Activated CD4-positive, alpha-beta memory T cell treated with anti-CD3 and anti-CD28 coated beads, Interleukin-2, amount 10 ng/mL, durations not matched to agents 7 days and 5 days (primary cell): ENCODE measurements at places on chromosomes 3 and 15.

- H3K27me3 ChIP-seq, result no peaks in the 10 kb centered on the region
- H3K4me3 ChIP-seq, result no peak overlapping the region
- no peak for DNase-seq
- H3K4me1 ChIP-seq, result peaks cover 12% of the 10 kb centered on the region
- peaks cover 7% of the 10 kb centered on the region for H3K36me3 ChIP-seq
Measured at GRCh38 chr15:50675535-50676144, 11.0 kb downstream of the TRPM7 start.

GRCh38 chr3:185950728-185951127 is 12.9 kb upstream of the TRA2B start:
- no peak overlapping the region for H3K4me3 ChIP-seq
- H3K27me3 ChIP-seq, result peaks cover 22% of the 10 kb centered on the region
- no peak overlapping the region for H3K27ac ChIP-seq
- no peaks in the 10 kb centered on the region for H3K36me3 ChIP-seq
- DNase-seq, result no peak

DNA sequence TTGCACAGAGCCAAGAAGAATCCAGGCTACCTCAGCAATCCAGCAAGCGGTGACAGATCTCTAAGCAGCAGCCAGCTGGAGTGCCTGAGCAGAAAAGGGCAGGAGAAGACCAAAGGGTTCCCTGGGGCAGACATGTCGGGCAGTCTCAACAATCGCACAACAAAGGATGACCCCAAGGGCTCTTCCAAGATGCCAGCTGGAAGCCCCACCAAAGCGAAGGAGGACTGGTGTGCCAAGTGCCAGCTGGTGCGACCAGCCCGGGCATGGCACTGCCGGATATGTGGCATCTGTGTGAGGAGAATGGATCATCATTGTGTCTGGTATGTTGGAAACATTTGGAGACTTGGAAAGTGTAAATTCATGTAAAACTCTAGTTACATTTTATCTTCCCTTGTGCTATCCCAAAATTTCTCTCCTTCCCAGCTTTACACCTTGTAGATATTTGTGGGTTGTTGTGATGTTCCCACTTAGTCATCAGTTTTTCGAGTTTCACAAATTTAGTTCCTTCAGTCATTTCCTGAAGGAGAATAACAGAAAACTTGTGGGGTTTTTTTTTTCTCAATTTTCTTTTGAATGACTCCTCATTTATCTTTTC is 6.4 kb downstream of the ZDHHC23 start:
- no peaks in the 10 kb centered on the region for H3K36me3 ChIP-seq
- peaks cover 5% of the 10 kb centered on the region for H3K27me3 ChIP-seq
- H3K27ac ChIP-seq, result no peak overlapping the region
- H3K4me1 ChIP-seq, result peaks cover 18% of the 10 kb centered on the region
- no peak overlapping the region for H3K4me3 ChIP-seq

DNA sequence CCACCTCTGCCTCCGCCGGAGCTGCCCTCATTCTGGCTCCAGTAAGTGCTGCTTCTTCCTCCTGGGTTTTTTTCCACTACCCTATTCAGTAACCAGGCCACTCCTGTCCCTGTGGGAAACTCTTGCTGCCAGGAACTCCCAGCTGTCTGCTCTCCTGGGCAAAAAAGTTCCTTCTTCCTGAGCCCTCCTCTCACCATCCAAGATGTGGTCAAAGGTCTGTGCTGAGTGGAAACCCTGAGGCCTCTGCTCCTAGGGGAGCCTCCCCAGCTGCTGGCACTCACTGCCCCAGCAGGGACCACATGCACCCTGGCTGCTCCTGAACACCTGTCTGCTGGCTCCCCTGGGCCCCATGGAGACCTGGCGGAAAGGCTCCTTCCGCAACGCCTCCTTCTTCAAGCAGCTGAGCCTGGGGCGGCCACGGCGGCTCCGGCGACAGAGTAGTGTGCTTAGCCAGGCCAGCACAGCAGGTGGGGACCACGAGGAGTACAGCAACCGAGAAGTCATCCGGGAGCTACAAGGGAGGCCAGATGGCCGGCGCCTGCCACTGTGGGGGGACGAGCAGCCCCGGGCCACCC is 454 bp downstream of the C15orf62 start:
- peaks cover 32% of the 10 kb centered on the region for H3K4me1 ChIP-seq
- H3K27ac ChIP-seq, result no peak overlapping the region
- DNase-seq, result no peak
- no peaks in the 10 kb centered on the region for H3K27me3 ChIP-seq
- peaks cover 24% of the 10 kb centered on the region for H3K36me3 ChIP-seq

- DNase-seq, result no peak
- H3K4me1 ChIP-seq, result no peaks in the 10 kb centered on the region
- H3K27me3 ChIP-seq, result peaks cover 4% of the 10 kb centered on the region
- no peaks in the 10 kb centered on the region for H3K36me3 ChIP-seq
- H3K27ac ChIP-seq, result no peak overlapping the region
Measured at GRCh38 chr3:176905331-176905730, 292.0 kb downstream of the TBL1XR1 start.

DNA sequence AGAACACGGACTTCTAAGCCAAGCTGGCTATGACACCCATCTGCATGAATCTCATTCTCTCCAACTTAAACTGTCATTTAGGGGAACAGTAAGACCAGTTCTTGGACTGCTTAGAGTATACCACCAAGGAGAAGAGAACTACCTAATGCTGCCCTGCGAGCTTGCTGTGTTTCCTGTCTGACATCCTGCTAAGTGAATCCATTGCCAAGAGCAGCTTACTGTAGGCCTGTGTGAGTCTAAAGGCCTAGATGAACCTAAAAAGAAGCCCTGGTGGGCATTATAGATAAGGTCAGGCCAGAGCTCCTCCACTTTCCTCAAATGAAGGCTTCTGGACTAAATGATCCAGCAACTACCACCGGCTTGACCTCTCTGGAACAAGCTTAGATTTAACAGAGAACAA is 15.0 kb downstream of the LZTFL1 start:
- no peaks in the 10 kb centered on the region for H3K27me3 ChIP-seq
- H3K27ac ChIP-seq, result no peak overlapping the region
- H3K4me1 ChIP-seq, result peaks cover 2% of the 10 kb centered on the region
- DNase-seq, result no peak

- no peak overlapping the region for H3K4me3 ChIP-seq
- H3K27ac ChIP-seq, result no peak overlapping the region
- no peak for DNase-seq
- H3K36me3 ChIP-seq, result no peaks in the 10 kb centered on the region
- no peaks in the 10 kb centered on the region for H3K4me1 ChIP-seq
Measured at GRCh38 chr3:39920271-39920670, 110.9 kb downstream of the MYRIP start.

- no peak overlapping the region for H3K4me3 ChIP-seq
- H3K27ac ChIP-seq, result no peak overlapping the region
- no peak for DNase-seq
- H3K4me1 ChIP-seq, result peaks cover 8% of the 10 kb centered on the region
Measured at GRCh38 chr3:158169091-158169491, 59.2 kb downstream of the RSRC1 start.

DNA sequence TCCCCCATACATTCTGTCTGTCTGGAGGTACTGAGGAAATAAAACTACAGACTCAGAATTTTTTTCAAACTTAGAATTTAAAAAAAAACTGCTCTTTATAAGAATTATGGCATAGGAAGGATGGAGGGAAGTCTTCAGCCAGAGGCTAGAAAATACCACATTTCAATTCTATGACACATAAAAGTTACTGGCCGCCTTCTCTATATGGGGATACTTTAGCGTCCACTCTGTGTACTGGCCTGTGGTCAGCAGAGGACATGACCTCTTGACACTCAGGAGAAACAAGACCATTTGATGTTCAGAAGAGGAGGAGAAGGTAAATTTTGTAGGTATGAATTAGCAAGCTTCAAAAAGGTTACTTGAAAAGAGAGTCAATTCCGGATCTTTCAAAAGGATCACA is 417.4 kb downstream of the MFSD1 start:
- no peak overlapping the region for H3K4me3 ChIP-seq
- H3K27me3 ChIP-seq, result no peaks in the 10 kb centered on the region
- H3K36me3 ChIP-seq, result no peaks in the 10 kb centered on the region
- DNase-seq, result no peak
- H3K4me1 ChIP-seq, result no peaks in the 10 kb centered on the region

- no peak for DNase-seq
- no peaks in the 10 kb centered on the region for H3K4me1 ChIP-seq
- H3K4me3 ChIP-seq, result no peak overlapping the region
- no peaks in the 10 kb centered on the region for H3K36me3 ChIP-seq
Measured at GRCh38 chr3:141124715-141125114, 73.6 kb downstream of the SPSB4 start.

GRCh38 chr3:170690661-170690981 is 104.7 kb upstream of the SLC7A14 start:
- H3K27me3 ChIP-seq, result no peaks in the 10 kb centered on the region
- H3K27ac ChIP-seq, result no peak overlapping the region
- no peak for DNase-seq
- no peaks in the 10 kb centered on the region for H3K4me1 ChIP-seq
- H3K4me3 ChIP-seq, result no peak overlapping the region

DNA sequence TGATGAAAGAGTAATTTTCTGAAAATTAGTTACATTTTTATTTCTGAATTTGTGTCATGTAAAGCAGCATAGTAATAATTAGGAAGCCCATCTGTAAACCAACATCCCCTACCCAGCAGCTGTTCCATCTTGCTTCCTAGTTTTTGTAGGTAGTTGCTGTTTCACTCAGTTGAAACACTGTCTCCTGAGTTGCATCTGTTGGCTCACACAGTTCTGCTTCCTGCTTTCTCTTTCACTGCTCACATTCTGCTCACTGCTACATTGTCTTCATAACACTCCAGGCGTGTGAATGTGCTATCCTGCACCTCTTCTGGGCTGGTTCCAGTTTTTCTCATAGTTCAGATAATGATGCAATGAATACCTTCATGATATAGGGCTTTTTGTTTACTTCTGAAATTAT is 123.4 kb downstream of the EPHB1 start:
- no peaks in the 10 kb centered on the region for H3K36me3 ChIP-seq
- H3K4me3 ChIP-seq, result no peak overlapping the region
- H3K4me1 ChIP-seq, result peaks cover 4% of the 10 kb centered on the region
- H3K27ac ChIP-seq, result no peak overlapping the region
- H3K27me3 ChIP-seq, result no peaks in the 10 kb centered on the region

DNA sequence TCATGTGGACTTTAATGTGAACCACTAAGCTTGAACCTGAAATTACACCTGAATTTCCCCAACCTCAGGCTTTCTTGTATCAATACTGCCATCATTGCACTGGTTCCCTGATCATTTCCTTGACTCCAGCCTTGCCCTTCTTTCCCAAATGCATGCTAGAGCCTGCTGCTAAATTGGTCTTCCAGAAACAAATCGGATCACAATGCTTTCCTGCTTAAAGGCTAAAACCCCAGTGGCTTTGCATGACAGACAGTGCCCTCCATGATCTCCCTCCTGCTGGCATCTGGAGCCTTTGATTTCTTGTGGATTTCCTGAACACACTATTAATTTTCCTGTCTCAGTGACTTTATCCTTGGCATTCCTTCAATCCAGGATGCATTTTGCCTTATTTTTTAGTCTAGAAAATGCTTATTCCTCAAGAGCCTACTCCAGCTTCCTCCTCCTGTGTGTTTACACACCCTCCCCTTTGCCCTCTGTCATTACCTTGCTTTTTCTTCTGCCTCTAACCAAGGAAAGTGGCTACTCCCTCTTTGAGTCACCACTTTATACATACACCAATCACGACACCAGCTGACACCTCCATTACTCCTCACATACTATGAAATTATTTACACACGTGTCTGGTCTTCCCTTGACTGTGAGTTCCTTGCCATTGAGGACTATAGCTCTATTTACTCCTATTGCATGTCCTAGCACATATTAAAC is 214.6 kb downstream of the KCNAB1 start:
- H3K4me1 ChIP-seq, result no peaks in the 10 kb centered on the region
- H3K27me3 ChIP-seq, result peaks cover 32% of the 10 kb centered on the region
- H3K36me3 ChIP-seq, result no peaks in the 10 kb centered on the region
- no peak overlapping the region for H3K27ac ChIP-seq
- no peak overlapping the region for H3K4me3 ChIP-seq
- no peak for DNase-seq

DNA sequence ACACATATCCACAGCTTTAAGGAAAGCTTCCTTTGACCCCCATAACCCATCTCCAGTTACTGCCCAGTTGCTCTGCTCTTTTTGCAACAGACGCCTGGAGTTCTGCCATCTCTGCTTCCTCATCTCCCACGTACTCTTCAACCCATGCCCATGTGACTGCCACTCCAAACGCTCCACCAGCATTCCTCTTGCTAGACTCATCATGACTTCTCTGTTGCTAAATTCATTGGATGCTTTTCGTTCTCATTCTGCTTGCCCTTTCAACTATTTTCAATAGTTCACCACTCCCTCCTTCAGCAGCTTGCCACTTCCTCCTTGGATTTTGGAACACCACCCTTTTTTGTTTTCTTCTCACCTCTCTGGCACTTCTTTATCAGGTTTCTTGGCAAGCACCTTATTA is 2.7 kb upstream of the KNSTRN start:
- H3K36me3 ChIP-seq, result peaks cover 15% of the 10 kb centered on the region
- peaks cover 5% of the 10 kb centered on the region for H3K27me3 ChIP-seq
- peaks cover 24% of the 10 kb centered on the region for H3K4me1 ChIP-seq
- H3K27ac ChIP-seq, result no peak overlapping the region

DNA sequence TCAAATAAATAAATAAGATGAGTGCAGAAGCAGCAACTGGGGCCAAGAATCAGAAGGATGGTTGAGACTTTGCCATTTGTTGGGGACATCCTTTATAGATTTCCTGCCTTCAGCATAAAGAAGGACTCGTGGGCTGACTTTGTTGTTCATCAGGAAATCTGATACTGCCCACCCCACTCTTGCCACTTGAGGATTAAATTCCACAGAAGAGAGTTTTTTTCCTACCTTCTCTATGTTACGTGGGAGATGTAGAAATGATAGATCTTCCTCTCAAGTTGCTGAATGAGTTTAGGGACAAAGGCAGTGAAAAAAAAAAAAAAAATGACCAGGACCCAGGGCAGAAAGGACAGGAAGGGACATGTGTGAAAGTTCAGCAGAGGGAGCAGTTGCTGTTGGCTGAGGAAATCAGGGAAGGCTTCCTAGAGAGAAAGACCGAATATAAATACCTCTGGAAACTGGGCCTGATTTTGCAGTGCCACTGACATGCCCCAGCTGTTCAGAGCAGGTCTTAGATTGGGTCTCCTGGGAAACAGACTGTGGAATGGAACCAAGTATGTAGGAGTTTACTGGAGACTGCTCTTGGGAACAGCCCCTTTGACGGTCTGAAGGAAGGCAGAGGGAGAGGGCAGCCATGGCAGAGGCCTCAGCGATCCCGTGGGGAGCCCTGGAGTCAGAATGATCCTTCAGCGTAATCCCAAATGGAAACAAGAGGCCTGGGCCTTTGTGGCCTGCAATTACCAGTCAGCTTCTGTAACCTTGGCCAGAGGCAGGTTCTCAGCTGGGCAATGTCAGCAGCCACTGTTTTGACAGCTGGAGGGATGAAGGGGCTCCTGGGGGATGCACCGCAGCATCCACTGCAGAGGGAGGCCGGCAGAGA is 50.9 kb downstream of the C3orf20 start:
- H3K36me3 ChIP-seq, result no peaks in the 10 kb centered on the region
- DNase-seq, result no peak
- H3K4me3 ChIP-seq, result no peak overlapping the region
- no peak overlapping the region for H3K27ac ChIP-seq
